ENCODE measurements at places on chromosomes 5 and 9.

DNA sequence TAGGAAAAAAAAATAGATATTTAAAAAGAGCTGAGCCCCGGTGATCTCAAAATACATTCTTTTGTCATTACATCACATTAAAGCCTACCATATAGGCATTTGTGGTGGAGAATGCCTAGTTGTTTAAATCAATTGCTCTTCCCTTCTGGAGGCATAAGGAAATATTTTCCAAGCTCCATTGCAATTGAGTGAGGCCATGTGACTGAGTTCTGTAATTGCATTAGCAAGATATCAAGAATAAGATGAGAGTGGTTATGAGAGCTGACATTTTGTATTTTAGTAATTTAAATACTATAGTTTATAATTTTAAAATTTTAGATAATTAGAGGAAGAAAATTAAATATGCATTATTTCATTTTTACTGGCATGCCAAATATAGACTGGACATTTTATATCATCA, 1195.9 kb downstream of the DTWD2 start:
- no peak for DNase-seq

DNA sequence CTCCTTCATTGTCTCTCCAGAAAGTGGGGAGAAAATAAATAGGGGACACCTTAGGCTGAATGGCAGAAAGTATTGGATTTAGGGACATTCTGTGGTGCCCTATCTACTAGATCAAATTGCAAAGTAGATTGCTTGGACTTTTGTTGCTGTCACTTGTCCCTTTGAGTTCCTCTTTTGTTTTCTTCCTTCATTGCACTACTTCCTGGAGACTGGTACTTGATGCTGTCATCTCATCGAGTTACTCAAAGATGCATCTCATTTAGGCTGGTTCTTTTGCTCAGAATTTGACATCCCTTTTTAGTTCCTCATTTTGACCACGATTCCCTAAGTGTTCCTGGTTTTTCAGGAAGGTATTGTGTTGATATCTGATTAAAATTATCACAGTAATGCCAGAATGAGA, 137.6 kb downstream of the ADGRV1 start:
- no peak for DNase-seq

GRCh38 chr9:93645149-93645889, 68.9 kb downstream of the PHF2 start:
- no peak for DNase-seq

- DNase-seq = no peak
Measured at GRCh38 chr5:143515829-143516228, 112.3 kb upstream of the NR3C1 start.

DNA sequence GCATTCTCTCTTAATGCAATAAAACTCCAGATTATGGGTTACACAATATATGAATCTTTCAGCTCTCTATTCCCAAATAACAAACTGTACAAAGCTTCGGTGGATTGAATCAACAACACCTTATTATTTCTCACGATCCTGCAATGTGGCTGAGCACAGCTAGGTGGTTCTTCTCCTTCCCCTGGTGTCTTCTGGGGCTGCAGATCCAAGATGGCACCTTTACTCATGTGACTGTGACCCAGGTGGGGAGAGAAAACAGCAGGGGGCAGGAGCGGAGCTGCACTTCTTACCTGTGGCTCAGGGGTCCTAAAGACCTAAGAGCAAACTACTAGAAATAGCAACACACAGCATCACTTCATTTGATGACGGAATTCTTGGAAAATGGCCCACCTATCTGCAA, 233.1 kb downstream of the IRX1 start:
- no peak for DNase-seq

DNA sequence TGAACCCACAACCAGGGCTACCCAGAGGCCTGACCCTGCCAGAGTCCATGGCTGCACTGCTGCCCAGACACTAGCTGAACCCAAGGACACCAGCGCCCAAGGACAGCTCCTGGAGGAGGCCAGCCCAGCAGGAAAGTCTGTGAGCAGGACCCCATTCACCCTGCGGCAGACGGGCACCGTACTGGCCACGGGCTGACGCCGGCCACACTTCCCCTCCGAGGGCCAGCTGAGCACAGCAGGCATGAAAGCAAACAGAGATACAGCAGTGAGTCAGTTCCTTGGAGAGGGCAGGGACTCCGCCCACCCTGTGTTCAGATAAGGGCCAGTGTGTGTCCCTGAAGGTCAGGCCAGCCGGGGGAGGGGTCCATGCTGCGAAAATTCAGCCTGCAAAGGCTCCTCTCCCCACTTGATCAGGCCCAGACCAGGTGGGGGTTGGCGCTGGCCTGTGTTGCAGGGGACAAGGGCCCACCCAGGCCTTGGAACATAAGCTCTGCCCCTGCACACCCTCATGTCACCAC, 3.2 kb downstream of the RNF208 start:
- no peak for DNase-seq

DNA sequence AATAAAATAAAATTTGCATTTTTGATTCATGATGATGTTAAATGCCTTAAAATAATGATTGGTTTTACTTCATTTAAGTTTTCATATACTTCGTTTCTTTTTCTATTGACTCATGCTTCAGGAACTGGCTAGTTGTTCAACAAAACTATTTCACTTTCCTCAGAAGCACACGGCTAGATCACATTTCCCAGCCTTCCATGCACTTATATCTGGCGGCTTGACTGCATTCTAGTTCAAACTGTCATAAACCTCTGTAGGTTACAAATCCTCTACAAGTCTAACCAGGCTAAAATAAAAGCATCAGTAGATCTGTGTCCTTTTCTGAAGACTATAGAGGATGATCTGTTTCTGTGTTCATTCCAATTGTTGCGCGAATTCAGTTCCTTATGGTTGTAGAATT, 46.3 kb upstream of the CNTLN start:
- DNase-seq = no peak

- no peak for DNase-seq
Measured at GRCh38 chr5:135593886-135594285, 15.1 kb upstream of the CXCL14 start.

DNA sequence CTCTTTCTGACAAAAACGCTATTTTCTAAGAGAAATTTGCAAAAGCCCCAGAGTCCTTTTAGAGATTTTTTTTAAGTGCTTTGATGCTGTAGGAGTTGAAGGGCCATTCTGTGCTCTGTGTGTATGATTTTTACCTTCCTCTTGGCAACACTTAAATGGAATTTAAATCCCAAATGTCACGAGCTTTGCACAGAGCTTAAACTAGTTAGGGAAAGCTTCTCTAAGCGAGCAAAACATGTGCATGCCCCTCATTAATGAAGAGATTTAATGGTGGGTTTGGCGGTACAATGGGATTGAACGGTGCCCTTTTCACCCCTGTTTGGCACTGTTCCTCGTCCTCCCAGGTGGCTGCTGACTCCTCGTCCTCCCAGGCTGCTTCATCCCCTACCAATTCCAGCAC, 220.7 kb downstream of the DRD1 start:
- DNase-seq = no peak

GRCh38 chr5:14816999-14817761, 54.4 kb downstream of the ANKH start:
- DNase-seq = no peak

DNA sequence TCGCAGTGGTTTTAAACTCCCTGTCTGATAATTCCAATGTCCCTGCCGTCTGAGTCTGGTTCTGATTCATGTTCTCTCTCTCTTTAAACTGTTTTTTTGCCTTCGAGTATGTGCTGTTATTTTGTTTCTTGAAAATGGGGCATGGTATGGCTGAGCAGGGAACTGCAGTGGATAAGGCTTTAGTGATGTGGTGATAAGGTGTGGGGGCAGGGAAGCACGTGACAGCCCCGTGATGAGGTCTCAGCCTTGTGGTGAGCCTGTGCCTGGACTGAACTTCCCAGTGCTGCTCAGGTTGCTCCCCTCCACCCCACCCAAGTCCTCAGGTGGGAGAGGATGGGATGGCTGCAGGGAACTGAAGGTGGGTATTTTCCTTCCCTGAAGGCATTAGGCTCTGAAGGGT, 5.5 kb upstream of the ZNF354B start:
- DNase-seq = no peak

DNA sequence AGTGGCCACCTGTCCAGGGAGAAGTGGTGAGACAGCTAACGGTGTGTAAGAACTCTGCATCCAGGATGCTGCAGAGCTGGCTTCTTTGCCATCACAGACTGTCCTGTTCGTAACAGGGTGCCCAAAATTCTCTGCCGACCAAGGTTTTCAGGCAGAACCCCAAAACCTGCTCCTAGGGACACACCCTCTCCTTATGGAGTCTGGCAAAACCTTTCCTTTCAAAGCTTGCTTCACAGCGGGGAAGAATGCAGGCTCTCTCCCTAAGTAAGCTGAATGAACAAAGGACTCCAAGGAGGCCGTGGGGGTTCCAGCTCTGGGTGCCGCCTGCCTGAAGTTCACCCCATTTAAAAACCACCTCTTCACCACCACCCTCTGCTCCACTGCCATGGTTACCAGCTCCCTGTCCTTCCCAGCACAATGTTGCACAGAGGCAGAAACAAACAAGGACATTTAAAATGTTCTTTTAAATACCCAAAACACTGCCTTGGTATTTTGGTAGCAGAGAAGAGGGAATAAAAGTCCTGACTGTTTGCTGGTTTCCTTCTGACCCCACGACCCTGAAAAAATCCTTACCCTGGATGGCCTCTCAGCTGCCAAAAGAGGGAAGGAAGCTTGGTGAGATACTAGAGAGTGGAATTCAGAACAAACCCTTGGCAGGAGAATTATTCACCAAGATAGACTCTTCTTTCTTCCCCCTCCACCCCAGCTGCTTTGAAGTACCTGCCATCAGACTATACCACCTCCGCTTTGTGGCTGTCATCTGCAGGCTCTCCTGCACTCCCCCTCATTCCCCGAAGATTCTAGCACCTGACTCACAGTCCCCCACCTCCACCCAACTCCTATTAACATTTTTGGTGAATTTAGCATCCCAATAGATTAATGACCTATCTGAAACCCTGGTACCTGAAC, 7.1 kb upstream of the KLF9 start:
- peak; percentile 48 for DNase-seq

- DNase-seq = no peak
Measured at GRCh38 chr5:148333262-148333849, 2.0 kb upstream of the SPINK9 start.

DNA sequence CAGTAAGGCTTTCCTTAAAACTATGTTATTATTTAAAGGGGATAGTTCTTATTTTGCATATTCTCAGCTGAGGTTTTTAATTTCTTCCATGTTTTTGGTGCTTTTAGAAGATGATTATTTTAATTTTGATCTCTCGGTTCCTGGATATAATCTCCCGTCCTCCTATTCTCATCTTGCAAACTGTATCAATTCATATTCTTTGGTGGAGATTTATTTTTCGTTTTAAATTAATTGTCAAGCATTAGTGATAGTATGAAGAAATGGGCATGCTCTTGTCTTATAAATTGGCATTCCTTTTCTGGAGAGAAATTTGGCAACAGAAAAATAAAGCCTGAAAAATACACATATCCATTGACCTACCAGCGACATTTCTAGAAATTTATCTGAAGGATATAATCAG, 15.5 kb upstream of the GNAQ start:
- DNase-seq = no peak

GRCh38 chr5:72272398-72272797, 47.6 kb downstream of the MRPS27 start:
- no peak for DNase-seq

- no peak for DNase-seq
Measured at GRCh38 chr9:34291423-34291822, 37.6 kb downstream of the KIF24 start.

DNA sequence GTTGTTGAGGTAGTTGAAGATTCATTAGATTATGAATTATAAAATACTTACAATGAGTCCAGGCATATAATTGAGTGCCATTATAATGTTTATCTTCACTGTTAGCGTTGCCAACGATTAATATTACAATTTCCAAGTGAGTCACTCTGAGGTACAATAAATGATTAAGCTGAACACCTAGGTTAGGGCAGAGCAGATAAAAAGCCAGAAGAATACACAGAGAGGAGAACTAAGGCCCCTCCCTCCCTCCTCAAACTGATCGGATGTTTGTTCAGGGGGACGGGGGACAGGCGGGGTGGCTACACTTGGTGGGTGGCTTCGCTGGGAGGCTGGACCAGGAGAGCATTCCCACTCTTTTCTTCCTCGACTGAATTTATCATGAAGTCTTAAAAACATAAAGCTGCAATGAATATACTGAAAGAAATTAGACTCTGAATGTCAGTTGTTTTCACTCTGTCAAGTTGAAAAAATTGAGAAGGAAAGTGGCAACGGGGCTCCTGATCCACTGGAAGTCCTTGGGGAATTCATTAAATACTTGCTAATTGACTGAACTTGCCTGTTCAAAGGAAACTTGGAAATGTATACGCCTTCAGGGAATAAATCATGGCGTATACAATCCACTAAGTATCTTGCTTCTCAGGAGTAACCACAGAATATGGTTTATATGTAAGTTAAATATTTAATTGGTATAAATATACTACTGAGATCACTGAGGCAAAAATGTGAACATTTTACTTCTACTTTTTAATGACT, 198.1 kb downstream of the TSSK1B start:
- no peak for DNase-seq

DNA sequence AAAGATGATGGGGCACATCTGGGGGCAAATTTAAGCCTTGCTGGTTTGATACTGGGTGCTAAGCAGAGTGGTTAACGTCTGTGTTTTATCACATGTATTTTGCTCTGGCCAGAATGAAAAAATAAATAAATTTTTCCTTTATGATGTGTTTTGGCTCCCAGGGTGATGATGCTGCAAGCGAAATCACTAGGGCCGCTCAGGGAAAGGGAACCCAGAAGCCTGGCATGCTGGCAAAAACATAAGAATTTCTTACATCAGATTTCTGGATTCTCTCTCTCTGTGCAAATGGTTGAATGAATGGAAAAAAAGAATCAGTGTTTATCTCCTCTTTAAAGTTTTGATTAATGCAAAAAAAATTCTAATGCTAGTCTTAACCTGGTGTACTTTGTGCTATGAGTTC, 1975.2 kb upstream of the C9orf72 start:
- DNase-seq = no peak

DNA sequence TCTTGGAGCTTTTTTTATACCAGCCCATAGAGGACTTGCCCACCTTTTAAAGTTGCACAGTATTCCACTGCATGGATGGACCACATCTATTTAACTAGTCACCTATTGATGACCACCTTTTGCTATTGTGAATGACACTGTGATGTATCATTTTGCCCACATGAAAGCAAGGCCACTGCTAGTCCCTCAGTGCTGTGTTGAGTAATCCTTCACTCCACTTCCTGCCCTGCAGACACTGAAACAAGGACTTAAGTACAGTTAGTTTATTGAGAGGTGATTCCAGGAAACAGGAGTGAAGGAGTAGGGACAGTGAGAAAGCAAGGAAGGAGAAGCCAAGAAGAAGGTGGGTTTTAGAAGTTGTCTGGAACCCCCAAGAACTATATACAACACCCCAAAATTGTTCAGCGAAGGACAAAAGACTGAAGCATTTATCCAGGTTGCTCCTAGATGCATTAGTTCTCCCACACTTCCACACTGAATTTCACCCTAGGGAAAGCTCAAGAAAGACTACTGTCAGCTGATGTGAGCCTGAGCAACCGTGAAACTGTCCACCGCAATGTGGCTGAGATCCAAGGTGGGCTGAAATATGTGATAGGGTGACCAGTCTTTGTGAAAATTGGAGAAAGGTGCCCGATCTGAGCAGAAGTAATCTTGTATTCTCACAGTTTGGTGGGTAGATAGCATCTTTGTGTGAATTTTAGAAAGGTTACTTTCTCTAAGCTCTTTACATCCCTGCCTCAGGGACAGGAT, 45.2 kb upstream of the ANKRD31 start:
- no peak for DNase-seq

- DNase-seq = no peak
Measured at GRCh38 chr5:72206994-72207393, 99.7 kb downstream of the MAP1B start.

GRCh38 chr5:132839426-132840301, 9.2 kb upstream of the SHROOM1 start:
- no peak for DNase-seq
